ENCODE measurements at places on chromosomes 2 and 18. TPM values are rescaled to one million over a fixed set of nuclear protein-coding genes. Genes with fewer than 3 reads are reported as not detected.

DNA sequence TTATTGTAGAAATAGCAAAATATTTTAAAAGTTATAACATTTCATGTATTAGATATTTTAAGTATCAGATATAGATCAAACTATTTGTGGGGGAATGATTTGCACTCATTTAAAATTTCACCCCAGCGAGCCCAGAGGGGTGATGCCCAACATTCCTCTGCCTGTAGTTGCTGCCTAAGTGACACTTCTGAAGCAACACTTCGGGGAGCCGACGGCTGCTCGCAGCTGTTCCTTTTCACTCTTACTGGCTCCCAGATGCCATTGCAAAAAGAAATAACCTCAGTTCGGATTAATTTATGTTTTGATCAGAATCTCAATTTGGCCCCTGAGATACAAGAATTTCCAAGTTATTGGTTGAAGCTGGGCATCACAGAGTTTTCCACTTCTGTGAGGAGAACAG, 603.8 kb downstream of the PLCL1 start:
- no peak for DNase-seq

CXCR4 gene
- 42.2 TPM for polyA plus RNA-seq

DNA sequence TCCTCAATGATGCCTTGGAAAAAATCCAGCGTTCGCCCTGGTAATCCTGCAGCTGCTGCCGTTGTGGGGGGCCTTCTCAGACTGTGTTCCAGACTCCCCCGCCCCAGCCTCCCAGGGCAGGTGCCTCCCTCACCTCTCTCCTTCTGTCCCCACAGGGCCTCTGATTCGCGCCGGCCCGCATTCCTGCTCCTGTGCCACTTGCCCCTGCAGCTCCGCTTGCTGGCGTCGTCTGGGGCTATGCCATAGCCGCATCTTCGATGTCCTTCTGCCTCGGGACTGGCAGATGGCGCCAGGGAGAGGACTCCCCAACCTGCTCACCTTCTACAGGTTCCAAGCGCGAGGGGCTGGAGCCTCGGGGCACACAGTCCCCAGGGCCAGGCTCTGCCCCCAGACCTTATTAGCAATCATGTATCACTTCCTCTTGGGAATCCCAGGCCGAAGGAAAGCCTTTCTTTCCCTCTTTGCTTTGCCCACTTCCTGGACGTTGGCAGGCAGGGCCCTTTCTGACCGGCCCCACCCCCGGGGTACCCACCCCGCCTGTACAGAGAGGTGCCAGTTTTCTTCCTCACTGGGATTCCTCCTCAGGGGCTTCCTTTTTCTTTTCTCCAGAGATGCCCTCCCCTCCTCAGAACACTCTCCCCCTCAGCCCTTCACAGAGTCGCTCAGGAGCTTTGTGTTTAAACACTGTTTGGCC, 4.4 kb downstream of the SPATA3 start:
- no peak for DNase-seq

RNF125 gene
- 0.73 TPM for polyA plus RNA-seq

- DNase-seq = no peak
Observed at GRCh38 chr2:151265991-151266390, 4.3 kb upstream of the RBM43 start.
